Stimulated activated CD8-positive, alpha-beta memory T cell treated with anti-CD3 and anti-CD28 coated beads, Interleukin-7, amount 100 ng/mL, for 1 hour (primary cell): ENCODE measurements at places on chromosomes 16 and 17.
A peak's percentile ranks its signal among the peaks of the same experiment; 100 is the strongest.

- DNase-seq, result no peak
Observed at GRCh38 chr16:73063854-73064211, 15.9 kb upstream of the ZFHX3 start.

GRCh38 chr17:80152081-80152702 is 5.3 kb upstream of the EIF4A3 start:
- DNase-seq, result no peak

DNA sequence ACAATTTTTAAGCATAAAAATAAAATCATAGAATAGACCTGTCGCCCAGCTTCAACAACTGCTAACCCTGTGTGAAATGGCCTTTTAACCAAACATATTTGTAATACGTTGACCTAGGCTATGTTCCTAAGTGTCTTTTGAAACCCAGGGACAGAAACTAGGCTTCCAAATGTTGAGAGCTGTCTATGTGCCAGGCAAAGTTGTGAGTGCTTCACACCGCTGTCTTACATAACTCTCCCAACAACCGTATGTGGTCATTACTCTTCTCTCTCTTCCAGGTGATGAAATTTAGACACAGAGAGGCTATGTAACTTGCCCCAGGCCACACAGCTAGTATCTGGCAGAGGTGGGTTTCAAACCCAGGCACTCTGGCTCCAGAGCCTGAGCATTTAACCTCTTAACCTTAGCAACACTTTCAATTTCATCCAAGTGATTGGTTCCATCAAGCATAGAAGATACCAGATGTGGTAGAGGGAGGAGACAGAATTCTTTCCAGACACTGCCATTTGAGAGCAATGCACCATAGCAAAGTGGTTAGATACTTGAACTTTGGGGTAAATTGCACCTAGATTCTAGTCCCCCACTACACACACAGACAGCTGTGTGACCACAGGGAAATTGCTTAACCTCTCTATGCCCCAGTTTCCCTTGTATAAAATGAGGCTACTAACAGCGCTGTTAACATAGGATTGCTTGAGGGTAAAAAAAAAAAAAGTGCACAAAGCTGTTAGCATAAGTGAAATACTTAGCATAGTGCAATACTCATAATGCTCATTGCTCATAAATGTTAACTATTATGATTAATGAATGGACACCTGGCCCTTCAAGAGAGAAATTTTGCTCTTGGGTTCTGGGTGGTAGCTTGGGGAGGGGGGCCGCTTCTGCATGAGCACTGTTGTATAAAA is 160.6 kb downstream of the IRX3 start:
- no peak for DNase-seq

DNA sequence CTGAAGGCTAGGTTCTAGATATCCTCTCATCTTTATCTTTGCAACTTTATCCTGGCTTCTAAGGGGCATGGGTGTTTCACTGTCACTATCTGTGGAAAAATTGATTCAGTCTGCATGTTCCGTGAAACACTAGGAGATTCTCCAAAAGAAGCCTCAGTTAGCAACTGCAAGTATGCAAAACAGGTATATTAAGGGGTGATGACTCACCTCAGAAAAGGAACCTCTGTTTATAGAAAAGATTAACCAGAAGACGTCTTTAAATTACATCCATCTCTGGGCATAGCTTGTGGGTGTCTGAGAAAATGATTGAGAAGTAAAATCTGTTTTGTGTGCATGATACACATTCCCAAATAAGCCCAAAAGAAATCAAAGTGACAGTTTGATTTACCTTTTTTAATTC is 353.8 kb upstream of the HSBP1 start:
- no peak for DNase-seq

GRCh38 chr16:84521497-84521770 is 17.0 kb upstream of the MEAK7 start:
- no peak for DNase-seq

DNA sequence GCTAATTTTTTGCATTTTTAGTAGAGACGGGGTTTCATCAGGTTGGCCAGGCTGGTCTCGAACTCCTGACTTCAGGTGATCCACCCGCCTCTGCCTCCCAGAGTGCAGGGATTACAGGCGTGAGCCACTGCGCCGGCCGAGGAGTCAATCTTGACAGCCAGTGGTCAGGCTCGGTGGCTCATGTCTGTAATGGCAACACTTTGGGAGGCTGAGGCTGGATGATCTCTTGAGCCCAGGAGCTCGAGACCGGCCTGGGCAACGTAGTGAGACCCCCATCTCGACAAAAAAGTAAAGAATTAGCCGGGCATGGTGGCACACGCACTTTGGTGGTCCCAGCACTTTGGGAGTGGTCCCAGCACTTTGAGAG is 608 bp upstream of the PGS1 start:
- no peak for DNase-seq

GRCh38 chr16:55499951-55500529 is 8.8 kb upstream of the LPCAT2 start:
- DNase-seq, result no peak

DNA sequence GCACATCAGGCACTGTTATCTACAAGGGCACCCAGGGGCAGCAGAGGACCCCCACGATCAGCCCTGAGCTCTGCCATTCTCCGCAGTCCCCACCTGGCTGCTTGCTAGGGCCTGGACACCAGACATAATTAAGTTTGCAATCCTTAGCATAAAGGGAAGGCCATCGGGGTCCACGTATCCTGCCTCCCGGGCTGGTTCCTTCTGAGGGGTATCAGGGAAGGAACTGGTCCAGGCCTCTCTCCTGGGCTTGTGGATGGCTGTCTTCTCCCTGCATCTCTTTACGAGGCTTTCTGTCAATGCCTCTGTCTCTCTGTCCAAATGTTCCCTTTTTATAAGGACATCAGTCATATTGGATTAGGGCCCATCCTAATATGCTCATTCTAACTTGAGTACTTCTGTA is 77.8 kb downstream of the CYLD start:
- no peak for DNase-seq

DNA sequence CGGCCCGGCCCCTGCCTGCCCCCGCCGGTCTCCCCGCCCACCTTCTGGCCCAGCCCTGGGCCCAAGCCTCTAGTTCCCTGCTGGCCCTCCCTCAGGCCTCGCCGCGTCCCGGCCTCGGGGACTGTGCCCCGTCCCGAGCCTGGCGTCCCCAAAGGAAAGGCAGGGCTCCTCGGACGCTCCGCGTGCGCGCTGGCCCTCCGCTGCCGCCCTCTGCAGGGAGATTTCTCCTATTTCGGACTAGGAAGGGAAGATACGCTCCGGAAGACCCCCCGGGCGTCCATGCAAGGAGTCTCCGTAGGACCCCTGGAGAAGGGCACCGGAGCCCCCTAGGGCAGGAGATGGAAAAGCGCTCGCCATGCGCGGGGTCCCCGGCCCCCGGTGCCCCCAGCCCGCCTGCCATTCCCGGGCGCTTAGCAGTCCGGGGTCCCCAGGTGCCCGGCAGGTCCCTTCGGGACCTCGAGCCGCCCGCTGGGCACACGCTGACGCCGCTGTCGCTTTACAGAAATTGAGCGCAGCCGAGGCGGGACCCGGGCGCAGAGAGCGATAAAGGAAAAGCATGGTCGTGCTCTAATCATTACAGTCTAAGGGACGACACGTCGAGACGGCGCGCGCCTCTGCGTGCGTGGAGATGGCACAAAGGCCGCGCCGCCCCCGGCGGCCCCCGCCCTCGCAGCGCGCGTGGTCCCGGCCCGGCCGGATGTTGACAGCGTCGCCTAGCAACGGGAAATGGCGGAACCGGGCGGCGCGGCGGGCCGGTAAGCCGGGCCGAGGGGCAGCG is at the start of gene CCDC40:
CCDC40 (plus strand) TSS at position 706 of the 778 bp plus-strand sequence; CDS start at position 727, 21 bp downstream.
- DNase-seq, result peak; percentile 57

DNA sequence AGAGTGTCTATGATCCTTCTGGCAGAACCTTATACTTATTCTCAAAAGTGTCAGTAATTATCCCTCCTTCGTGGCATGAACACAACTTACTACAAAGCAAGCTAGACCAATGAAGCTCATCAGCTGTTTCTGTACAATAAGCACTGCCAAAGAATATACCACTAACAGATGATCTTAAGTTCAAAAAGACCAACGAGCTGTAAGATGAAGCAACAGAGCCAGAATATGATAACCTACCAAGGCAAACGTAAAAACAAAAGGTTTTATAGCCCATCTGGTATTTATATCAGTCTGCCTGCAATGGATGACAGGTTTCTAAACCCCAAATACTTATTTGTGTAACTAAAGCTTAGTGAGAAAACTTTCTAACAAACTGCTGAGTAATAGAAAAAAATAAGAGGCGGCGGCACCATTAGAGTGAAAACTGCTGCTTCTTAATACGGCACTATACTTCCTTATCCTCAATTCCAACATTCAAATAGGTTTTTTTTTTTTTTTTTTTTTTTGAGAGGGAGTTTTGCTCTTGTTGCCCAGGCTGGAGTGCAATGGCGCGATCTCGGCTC is 22.1 kb downstream of the NME2 start:
- no peak for DNase-seq

- no peak for DNase-seq
Observed at GRCh38 chr16:19003935-19004334, 20.2 kb downstream of the TMC7 start.

DNA sequence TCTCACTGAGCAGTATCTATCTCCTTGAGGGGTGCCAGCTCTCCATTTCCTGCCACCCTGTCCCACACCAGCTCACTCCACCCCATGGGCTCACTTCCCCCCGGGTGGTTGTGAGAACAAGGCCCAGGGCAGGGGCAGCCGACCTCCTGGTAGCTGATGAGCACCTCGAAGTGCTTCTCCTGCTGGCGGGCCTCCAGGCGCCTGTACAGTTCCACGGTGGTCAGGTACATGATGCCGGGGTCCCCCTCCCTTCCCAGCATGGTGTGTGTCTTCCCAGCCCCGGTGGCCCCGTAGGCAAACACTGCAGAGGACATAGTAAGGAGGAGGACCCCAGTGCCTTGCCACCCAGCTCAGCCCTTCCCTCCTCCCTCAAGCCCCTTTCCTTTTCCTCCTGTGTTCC is 12.5 kb downstream of the KIF18B start:
- DNase-seq, result no peak

DNA sequence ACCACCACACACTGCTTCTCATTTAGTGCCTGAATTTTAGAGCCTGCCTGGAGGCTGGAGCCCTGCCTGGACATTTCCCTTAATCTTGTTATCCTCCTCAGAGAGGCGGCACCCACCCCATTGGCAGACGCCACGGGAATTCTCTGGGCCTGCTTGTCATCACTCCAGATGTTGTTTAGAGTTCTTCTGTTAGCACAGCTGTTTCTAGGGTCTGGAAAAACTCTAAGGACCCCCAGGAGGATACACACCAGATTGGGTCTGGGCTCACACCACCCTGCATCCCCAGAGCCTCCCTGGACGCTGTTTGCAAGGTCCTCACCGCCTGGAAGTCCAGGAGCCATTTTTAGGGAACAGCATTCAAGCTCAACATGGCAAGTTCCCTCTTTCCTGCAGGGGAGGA is 565 bp upstream of the XAF1 start:
- DNase-seq, result no peak

DNA sequence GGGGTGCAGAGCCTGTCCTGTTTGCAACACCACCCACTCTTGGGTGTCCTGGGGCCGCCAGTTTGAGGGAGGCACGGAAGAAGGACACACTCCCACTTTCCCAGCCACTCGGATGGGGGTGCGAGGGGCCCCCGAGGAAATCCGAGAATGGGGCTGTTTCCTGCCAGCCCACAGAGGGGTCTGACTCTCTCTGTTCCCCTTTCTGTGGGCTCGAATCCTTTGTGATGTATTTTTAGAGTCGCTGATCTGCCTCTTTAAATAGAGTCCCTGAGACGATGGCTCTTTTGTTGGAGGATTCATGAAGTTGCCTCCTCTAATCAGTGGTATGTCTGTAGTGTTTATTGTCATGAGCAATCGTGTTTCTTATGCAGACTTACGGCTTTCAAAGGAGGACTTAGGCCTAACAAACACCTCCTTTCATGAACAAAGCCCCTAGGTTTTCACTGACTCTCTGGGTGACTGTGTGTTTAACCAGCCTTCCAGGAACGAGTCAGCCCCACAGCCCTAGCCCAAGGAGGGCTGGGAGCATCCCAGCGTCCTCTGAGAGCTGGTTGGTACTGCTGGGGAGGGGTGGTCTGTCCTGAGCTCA is 29.1 kb downstream of the CIBAR2 start:
- no peak for DNase-seq

- DNase-seq, result no peak
Observed at GRCh38 chr16:72950669-72951068, 97.3 kb downstream of the ZFHX3 start.

- DNase-seq, result no peak
Observed at GRCh38 chr17:79633154-79633553, 22.3 kb upstream of the RBFOX3 start.

GRCh38 chr17:34474706-34475105 is 104.7 kb upstream of the TMEM132E start:
- no peak for DNase-seq
